Esophagus mucosa (tissue), 1 donor: ENCODE measurements at places on chromosomes 4 and X.
A peak's percentile ranks its signal among the peaks of the same experiment; 100 is the strongest.

GRCh38 chr4:142850478-142850877 is 4.4 kb upstream of the INPP4B start:
- ATAC-seq: peak; percentile 31

DNA sequence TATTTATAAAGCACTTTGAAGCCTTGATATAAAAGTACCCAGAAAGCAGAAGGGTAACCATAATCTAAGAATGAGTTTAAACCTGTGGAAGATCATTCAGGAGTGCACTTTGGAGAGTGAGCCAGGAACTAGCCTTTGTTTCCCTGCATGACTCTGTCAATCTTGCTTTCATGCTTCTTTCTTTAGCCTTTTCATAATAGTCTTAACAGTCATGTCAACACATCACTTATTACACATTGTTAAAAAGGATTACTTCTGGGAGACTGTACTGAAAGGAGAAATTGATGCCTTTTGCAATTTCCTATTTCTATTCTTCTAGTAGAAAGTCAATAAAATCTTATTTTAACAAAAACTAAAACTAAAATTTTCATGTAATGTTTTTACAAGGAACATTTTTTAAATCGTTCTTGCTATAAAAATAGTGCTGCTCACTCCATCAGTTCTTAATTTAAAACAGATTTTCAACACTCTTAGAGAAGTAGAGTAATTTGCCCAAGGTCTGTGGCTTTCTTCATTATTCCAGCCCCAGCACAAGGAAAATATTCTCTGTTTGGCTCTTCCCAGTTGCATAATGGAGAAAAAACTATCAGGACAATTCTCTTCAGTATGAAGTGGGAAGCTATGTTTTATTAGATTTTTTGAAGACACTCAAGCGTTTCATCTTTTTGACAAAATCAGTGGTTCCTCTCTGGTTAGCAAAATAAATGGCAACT is 35.4 kb upstream of the SPP1 start:
- ATAC-seq: no peak

- no peak for ATAC-seq
These were observed 54.3 kb downstream of the SLIT2 start for GRCh38 chr4:20305976-20306375.

DNA sequence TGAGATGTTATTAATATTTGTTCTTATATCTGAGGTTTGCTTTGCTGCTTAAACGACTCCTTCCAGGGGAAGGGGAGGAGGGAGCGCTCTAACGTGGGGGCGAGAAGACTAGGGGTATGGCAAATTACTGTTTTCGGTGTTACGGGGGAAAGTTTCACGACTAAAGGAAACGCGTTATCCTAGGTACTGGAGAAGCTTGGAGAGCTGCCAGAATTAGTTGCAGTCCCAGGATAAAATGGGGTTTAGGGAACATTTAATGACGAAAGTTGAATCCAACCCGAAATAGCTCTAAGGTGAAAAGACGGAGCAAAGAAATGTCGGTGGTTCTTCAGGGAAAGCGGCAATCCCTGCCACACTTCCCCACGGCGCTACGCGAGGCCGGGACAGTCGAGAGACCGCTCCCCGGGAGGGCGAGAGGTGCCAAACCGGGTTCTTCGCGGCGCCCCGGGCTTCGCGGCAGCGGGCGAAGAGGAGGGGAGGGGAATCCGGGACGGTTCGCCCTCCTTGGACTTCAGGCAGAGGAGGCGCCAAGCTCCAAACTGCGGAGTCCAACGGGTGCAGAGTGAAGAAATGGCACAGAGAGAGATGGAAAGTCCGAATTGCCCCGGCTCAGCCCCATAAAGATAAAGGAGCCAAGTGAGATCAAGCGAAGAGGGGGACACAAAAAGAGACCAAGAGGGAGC is 724 bp downstream of the THOC2 start:
- peak; percentile 56 for ATAC-seq

GRCh38 chr4:152101556-152102435 is 341.0 kb upstream of the GATB start:
- peak; percentile 22 for ATAC-seq

GRCh38 chrX:65993332-65993731 is 46.5 kb downstream of the VSIG4 start:
- ATAC-seq: no peak

DNA sequence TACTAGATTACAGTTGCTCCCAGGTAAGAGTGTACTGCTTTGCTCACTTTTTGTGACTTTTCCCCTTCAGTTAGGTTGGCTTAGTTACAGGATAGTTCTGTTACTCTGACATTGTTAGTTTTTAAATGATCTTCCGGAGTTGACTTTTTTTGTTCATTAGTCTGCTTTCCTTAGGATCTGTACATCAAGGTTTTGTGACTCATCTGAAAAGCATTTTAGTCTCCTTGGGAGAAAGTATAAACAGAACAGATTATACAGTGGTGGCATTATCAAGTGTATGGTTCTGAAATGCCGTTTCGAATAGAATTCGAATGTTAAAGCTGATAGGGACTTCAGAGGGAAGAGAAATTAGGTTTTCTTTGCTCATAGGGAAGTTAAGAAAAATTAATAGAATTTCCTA is 63.3 kb downstream of the USP9X start:
- ATAC-seq: no peak

DNA sequence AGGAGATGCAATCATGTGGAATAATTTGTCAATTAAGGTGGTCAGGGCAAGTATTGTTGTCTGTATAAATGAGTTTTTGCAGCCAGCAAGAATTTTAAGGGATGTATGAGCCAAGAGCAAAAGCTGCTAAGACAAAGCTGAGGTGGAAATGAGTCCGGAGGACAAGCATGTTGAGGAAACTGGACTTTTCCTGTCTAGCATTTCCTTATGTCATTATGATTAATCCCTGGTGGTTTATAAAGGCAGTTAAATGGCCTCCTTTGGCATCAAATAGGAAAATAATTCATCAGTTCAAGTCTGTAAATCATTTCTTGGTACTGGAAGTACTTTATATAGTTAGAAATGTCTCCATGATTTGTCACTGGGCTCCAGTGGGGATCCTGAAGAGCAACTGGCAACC is 61.6 kb upstream of the TEX13A start:
- no peak for ATAC-seq

DNA sequence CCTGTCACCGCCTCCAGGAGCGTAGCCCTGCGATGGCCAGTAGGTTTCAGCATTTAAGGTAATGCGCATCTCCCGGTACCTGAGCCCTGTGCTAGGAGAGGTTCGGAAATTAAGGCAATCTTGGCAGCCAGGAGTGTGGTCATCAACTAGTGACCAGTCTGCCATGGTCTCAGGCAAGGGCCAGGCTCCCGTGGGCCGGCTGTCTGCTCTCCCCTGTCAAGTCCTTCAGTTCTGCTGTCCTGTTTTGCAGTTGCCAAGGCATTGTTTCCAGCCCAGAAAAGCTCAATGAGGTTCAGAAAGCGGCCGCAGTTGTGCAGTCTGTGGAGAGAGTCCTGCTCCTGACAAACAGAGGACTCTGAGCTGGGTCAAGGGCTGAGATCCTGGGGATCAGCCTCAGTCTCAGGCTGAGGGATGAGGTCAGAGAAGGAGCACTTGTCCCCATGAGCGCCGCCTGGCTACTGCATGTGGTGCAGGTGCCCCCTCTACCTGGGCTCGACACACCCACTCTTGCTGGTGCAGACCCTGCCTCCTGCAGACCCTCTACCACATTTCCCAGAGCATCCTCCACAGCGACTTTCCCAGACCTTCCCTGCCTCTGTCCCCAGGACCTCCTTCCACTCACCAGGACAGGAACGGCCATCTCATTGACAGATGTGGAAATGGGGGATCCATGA is 53.4 kb upstream of the PSAPL1 start:
- no peak for ATAC-seq

- ATAC-seq: no peak
These were observed 99.4 kb downstream of the FAM13A start for GRCh38 chr4:88957570-88957969.

DNA sequence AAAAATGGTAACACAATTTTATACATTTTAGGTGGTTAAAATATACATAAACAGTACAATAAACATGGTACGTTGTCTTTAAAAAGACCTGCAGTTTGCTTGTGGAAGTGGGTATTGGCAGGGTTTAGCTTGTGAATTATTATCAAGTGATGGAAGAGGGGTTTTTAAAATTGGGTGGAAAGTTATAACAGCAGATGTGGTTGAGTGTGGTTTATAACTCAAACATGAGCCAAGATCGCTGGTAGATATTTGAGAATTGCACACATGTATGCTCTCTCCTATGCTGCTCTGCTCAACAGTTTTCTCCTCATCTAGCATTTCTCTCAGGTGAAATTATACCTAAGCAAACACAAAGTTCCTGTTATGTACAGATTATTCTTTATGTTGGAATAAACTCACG is 14.0 kb downstream of the EPGN start:
- ATAC-seq: no peak

DNA sequence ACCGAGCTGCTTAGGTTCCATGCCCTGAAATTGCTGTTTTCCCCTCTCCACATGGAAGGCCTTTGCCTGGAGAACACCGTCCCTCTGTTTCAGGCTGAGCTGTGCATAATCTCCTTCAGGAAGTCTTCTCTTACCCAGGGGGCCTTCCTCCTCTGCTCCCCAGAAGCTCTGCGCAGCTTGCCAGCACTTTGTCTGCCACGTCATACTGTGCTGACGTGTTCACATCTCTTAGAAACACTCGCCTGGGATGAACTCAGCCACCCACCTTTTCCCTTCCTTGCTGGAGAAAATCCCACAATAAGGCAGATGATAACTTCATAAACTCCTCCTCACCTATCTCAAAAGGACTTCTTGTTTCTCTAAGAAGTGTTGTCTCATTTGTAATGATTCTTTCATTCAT is 110.7 kb downstream of the ARHGAP10 start:
- no peak for ATAC-seq

DNA sequence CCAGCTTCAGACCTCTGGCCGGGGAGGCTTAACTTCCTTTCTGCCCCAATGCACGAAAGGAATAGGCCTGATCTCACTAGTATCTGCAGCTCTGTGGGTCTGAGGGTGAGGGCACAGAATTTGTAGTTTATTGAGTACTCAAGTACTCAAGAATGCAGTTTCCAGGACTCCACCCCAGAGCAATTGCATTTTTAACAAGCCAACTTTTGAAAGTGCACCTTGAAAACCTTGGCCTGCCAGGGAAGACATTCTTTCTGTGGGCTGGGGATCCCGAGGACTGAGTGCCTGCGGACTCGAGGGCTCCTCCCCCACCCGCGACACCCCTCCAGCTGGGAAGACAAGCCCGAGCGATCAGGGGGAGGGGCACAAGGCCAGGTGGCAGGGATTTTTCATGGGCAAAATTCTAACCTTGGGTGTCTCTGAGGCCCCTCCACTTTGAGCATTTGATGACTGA is 22.4 kb downstream of the RS1 start:
- no peak for ATAC-seq

DNA sequence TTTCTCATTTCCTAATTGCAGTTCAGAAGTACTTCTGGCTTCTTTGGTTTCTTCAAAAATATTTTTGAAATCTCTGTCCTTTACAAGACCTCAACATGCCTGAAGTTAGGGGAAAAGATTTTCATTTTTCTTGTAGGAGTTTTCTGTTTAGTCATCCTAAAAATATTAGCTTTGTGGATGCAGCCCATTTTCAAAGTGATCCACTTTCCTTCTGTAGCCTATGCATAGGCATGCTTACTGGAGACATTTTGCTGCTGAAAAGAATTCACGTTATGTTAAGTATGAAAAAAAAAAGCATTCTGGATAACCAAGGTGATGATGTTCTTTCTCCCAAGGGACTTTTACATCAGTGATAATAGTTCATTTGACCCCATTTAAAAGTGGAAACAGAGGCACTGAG is 245.6 kb downstream of the THOC2 start:
- ATAC-seq: no peak

DNA sequence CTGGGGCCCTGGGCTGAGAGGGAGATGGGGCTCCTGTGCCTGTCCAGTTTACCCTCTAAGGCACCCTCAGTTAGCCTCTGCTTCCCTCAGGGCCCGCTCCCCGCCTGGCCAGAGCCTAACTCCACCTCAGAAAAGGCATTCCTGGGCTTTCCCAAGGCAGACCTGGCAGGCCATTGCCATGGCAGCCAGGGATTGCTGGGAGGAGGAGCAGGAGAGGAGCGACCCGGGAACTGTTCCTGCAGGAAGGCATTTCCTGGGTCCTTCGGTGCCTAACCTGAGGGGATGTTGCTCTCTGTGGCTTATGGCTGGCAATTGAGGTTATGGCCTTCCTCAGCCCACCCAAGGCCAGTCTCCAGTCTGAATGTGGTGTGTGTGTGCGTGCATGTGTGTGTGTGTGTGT is 131.3 kb downstream of the PJA1 start:
- ATAC-seq: no peak

GRCh38 chr4:96835991-96836390 is 996.1 kb downstream of the PDHA2 start:
- ATAC-seq: no peak
